Cardiac muscle cell (in vitro differentiated cells and primary cell): ENCODE measurements at places on chromosomes 13 and 19. TPM values are rescaled to one million over a fixed set of nuclear protein-coding genes. Genes with fewer than 3 reads are reported as not detected.

The ZNF43 gene
- 13.7 and 14.2 TPM in 2 replicates for polyA plus RNA-seq

- H3K36me3 ChIP-seq: no peaks in the 10 kb centered on the region
- H3K27me3 ChIP-seq: peaks cover 100% of the 10 kb centered on the region
- DNase-seq: no peak
- H3K27ac ChIP-seq: no peak overlapping the region
Measured at GRCh38 chr19:13029893-13030292, 34.6 kb downstream of the NFIX start.

- no peak for DNase-seq
- H3K4me1 ChIP-seq: no peaks in the 10 kb centered on the region
- H3K4me3 ChIP-seq: no peak overlapping the region
- no peaks in the 10 kb centered on the region for H3K36me3 ChIP-seq
- H3K27me3 ChIP-seq: no peaks in the 10 kb centered on the region
Measured at GRCh38 chr19:14821937-14822336, 13.0 kb downstream of the OR7A5 start.

DNA sequence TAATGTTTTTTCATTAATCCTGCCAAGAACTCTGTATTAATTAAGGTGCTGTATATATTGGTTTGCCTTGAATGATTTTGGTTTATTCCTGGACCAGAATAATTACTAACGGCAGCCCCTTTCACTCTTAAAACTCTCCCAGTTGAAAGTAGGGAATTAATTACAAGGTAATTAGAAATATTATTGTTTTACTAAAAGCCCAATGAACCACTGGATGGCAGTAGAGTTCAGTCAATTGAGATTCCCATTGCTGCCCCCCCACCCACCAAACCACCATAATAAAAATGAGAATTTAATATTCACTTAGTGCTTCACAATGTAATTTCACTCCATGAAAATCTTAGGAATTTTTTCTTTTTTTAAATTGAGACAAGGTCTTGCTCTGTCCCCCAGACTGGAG is 13.7 kb downstream of the WBP4 start:
- DNase-seq: peak; percentile 64
- H3K36me3 ChIP-seq: peaks cover 46% of the 10 kb centered on the region
- no peak overlapping the region for H3K27ac ChIP-seq
- no peak overlapping the region for H3K4me3 ChIP-seq

The NCAN gene
- polyA plus RNA-seq: 0.45 TPM in 1 of 2 replicates, not detected in the other
